Stromal cell of bone marrow (primary cell): ENCODE measurements at places on chromosomes 6 and 20.

- no peak for DNase-seq
These were observed 693.4 kb upstream of the FLRT3 start for GRCh38 chr20:15030826-15031225.

GRCh38 chr6:39214846-39215639 is 14.2 kb downstream of the KCNK5 start:
- no peak for DNase-seq

- peak; percentile 47 for DNase-seq
These were observed 75.2 kb upstream of the GLP1R start for GRCh38 chr6:38973178-38974057.

- no peak for DNase-seq
These were observed 47.2 kb downstream of the RFX6 start for GRCh38 chr6:116924245-116924644.

DNA sequence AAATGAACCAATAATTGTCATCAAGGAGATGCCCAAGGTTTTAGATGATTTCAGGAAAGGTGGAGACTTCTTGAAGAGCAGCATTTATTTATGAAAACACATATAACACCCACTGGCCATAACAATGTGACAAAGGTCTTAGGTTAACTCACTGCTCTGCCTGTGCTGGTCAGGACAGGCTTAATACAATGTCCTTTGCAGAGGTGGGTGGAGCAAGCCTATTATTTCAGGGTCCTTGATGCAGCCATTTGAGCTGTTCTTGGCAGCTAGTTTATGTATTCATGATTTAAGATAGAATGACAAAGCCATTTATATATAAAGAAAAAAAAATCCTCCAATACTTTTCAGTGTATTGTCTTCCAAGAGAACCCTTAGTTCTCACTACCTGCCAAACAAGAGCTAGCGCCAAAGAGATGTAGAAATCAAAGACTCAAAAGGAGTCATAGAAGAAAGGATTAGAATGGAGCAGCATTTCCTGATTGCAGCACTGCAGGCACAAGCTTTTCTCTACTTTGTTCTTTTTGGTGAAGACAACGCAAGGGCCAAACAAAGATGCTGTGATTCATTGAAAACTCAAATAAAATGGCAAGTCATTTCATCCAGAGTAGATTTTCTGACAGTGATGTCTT is 124.3 kb upstream of the TSHZ2 start:
- no peak for DNase-seq

- DNase-seq: peak; percentile 28
These were observed 16.5 kb downstream of the CARMIL1 start for GRCh38 chr6:25295651-25296050.

DNA sequence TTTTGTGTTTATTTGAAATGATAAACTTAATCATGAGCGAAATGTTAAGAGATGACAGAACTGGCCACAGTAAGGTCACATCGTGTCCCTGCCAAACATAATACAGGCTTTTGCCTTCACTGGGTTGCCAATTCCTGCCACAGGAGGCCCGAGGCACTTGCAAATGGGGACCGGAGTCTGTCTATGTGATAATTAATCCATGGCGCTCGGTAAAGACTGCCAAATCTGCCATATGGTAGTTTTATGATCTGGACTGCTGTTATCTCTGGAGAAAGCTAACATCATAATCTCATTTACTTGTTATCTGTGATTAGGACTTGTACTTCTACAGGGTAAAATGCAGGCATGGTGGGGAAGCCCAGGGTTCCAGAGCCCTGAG is 170.5 kb upstream of the TSHZ2 start:
- DNase-seq: no peak

- DNase-seq: no peak
These were observed 100.9 kb upstream of the PRDM1 start for GRCh38 chr6:105985098-105985815.

DNA sequence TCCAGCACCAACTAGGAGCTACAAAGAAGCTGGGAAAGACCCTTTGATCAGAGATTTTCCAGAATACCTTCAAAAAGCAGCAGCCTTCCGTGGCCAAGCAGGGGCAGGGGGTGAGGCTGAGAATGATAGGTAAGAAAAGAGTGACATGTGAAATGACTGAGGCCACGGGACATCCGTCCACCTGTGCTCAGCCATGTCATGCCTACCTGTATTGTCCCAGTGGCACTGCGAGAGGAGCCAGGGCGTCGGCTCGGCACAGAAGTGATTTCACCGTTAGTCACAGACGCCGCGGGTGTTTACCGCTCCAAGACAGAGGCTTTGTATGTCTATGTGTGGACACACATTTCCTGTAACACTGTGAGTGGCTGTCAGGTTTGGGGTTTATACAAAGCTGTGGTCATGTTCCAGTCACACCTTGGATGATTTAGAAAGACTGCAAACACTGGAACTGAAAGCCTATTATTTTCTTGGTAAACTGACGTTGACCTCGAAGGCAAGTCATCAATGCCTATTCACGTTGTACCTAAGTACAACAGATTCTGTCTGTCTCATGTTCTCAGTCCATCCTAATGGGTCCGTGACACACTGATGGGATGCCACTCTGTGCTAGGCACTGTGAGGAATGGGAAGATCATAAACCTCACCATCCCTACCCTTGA is 32.1 kb upstream of the JAG1 start:
- DNase-seq: no peak

GRCh38 chr20:31547720-31548298 is 33.6 kb downstream of the HM13 start:
- DNase-seq: no peak

DNA sequence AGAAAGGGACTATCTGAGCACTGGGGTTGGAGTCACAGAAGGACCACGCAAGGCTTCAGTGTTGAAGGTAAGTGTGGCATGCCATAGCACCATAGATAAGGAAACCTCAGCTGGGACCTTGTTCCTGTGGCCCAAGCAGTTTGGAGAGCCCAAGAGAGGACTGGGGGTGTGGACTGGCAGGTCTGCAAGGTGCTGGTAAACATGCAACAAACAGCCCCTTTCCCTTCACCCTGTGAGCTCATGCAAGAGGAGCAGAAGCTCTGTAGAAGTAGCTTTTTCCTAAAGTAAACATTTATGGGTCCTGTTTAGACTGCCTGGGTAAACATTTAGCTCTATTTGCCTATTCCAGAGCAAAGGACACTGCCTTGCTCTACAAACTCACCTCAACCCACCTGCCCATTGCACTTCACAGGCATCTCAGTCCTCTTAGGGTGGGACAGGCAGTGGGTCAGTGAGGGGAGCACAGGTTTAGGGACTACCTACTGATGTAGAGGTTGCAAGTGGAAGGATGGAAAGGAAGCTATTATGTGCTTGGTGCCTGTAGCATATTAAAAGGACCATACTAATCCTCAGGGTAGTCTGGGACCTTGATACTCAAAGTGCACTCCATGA is 12.0 kb downstream of the ZSCAN31 start:
- DNase-seq: no peak

- DNase-seq: no peak
These were observed 327.8 kb upstream of the ADGRB3 start for GRCh38 chr6:68307301-68307700.

DNA sequence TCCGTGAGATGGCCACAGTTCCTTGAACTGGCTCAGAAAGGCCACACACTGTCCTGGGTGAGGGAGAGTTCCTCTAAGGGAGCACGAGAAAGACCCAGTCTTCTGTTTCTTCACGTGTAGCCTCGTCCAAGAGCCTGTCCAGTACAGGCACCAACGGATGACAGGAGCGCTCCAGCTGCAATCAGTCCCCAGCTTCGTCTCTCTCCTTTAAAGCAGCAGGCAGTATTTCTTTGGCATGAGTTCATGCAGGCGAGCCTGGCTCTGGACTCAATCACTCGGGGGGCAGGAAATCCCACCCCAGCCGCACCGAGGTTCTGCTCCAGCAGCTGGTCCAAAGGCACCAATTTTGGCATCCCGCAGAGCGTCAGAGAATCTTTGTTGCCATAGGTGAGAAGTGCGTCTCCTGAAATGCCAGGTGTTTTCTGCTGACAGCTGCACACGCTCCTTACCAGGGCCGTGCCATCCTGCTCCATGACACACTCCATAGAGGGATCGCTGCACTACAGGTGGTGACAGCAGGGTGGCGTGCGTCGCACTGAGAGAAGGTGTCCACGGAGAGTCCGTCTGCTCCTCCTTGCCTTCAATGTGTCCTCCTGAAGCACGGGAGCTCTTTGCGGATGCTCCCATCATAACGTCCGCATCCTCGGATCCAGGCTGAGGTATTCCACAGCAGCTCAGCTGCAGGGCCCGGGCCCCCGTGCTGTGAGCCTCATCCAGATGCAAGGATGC is 59.6 kb upstream of the AFDN start:
- DNase-seq: no peak

DNA sequence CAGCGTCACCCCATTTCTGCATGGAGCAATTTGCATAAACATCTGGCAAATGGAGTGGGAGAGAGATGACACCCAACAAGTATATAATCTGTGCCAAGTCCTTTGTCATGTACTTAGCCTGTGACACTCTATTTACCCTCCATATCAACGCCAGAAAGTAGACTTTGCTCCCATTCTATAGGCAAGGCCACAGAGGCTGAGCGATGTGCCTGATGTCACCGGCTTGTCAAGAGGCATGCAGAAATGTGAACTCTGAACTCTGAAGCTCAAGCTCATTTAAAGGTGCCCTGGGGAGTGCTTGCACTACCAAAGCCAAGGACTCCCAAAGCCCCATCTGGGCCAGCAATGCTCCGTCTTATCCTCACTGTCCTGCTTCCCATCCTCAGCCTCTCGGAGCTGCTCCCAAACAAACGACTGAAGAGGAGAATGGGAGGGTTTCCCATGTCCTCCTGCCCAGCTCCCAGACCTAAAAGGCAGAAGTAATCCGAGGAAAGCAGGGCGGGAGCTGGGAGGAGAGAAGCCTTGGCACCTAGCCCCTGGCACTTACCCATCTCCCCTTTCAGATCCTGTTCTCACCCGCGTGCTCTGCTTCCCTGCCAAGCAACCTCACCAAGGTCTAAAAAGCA is 9.2 kb downstream of the CPNE5 start:
- DNase-seq: no peak

- DNase-seq: peak; percentile 13
These were observed 29.5 kb upstream of the SPDEF start for GRCh38 chr6:34585512-34586061.
